ENCODE measurements at places on chromosomes 12 and 14.

DNA sequence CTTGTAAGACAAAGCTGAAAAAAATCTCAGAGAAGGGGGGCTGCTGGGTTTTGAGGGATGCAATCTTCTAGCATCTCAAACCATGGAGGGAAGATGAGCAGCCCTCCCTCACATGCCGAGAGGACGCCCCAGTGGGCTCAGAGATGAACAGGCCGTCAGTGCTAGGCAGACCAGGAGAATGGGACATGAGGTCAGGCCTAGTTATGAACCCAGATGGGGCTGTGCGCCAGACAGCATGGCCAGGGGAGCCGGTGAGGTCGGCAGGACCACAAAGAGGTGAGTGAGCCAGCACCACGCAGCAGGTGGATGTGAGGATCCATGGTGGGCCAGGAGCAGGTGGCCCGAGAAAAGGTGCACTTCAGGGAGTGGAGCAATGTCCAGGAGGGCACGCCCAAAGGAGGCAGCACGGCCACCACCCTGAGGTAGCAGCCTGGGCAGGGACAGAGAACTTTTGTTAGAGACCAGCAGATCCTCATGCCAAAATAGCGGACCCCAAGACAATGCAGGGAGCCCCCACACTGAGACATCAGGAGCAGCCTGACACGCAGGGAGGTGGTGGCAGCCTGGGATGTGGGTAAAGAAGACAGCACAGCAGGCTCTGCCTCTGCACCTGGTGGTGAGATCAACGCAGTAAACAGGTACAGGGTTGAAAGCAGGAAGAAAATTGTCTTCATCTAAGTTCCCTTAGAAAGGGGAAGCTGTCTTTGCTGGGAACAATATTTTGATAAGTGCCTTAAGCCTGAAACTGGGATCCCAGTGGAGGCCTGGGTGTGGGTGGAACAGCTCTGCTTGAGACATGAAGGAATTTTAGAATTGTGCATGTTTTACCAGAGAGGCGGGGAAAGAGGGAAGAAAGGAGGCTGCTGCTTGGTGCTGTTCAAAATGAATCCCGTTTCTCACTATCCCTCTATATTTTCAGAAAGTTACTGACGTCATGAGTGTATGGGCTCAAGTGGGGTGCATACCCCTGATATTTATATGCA, 17.8 kb upstream of the MCRS1 start:
- no peak for DNase-seq

- no peak for DNase-seq
These were observed 226.1 kb downstream of the KSR2 start for GRCh38 chr12:117742721-117743120.

GRCh38 chr12:90076851-90077319, 368.2 kb upstream of the ATP2B1 start:
- no peak for DNase-seq

DNA sequence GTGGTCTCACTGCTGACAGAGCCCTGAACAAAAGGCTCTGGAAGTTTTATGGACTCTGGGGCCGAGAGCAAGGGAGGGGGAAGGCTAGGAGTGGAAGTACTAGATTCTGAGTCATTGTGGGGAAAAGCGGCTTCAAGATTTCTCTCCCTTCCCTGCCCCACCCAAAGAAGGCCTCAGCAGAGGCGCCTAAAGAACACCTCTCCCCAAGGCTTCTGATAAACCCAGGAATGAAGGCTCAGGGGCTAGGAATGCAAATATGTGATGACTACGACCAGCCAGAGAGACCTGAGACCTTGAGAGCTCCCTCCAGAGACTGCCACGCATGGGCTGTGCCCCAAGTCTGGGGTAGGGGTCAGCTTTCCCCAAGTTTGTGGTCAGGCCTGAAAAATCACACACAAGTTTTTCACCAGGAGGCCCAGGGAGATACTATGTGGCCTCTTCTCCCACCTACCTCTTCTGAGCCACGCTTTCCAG, 130.7 kb upstream of the HIF1A start:
- no peak for DNase-seq

DNA sequence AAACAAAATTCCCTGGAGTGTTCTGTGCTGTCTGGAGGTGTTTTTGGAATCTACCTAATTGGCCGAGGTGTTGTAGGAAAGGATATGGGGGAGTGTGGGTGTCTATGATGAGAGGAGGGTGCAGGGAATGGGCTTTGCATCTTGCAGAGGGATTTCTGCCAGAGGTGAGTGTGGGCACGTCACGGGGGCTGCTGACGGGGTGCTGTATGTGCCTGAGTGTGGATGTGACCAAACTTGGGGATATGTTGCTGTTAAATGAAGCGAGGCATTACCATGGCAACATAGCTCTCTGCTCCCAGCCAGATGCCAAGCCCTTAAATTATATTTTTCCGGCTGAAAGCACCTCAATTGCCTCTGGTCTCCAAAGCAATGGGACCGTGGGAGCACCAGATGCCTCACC, 44.3 kb upstream of the SPTLC2 start:
- DNase-seq: no peak

GRCh38 chr14:86462193-86462753, 932.3 kb downstream of the FLRT2 start:
- no peak for DNase-seq

DNA sequence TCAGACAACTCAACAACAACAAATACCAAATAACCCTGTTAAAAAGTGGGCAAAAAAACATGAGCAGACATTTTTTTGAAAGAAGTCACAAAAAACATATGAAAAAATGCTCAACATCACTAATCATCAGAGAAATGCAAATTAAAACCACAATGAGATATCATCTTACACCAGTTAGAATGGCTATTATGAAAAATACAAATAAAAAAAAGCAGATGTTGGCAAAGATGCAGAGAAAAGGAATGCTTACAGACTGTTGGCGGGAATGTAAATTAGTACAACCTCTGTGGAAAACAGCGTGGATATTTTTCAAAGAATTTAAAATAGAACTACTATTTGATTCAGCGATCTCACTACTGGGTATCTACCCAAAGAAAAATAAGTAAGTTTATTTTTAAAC, 114.0 kb downstream of the SLC38A4 start:
- DNase-seq: no peak

DNA sequence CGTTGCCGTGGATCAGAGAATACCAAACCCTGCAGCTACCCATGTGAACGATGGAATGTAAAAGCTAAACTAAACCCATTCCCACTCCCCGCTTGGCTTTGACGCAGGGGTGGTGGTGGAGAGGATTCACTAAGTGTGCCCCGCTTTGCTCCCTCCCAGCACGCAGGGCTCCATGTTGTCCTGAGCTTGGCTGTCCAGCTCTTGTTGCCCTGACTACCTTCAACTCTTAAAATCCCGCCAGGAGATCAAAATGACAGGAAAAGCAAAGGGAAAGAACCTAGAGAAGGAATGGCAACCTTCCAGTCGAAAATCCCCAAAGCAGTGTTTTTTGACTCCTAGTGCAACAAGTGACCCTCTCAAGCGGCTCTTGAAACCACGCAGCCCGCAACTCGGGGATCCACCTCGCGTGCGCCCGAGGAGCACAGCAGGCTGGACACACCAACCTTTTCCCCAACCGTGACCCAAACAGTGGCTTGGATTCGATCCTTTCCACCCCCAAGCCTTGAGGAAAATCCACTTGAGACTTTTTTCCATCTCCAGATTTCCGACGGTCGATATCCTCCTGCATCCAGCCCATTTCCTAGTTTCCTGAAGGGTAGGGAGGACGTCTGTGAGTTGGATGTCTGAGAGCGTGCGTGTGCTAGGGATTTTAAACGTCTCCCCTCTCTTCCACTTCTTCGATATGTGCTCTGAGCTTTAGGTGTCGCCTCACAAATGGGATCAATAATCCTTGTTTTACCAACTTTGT, 1.4 kb downstream of the SYT10 start:
- DNase-seq: no peak

- no peak for DNase-seq
These were observed 409.9 kb upstream of the SOX5 start for GRCh38 chr12:24359418-24359817.

GRCh38 chr12:40714636-40715035, 22.4 kb downstream of the CNTN1 start:
- DNase-seq: no peak

- DNase-seq: no peak
These were observed 27.8 kb downstream of the RPGRIP1 start for GRCh38 chr14:21307637-21308036.

- DNase-seq: no peak
These were observed 9.9 kb downstream of the DPF3 start for GRCh38 chr14:72883961-72884360.

- DNase-seq: no peak
These were observed 6.0 kb downstream of the CDKN1B start for GRCh38 chr12:12723149-12723680.

DNA sequence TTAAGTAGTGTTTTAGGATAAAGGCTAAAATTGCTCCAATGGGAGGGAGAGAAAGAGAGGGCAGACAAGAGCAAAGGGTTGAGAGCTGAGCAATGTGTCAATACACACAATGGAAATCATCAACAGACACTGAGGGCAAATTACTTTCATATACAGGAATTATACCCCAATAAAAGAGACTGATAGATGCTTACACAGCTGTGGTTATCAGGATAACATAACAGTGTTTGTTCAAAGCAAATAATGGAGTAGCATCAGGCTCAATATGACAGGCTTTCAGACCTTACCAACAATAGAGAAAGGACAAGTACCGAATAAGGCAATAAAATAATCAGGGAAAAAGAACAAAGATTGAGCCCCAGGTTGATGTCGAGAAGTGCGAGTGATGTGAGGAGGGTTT, 53.4 kb upstream of the DIO2 start:
- DNase-seq: no peak

GRCh38 chr14:101634202-101634849, 73.0 kb downstream of the DIO3 start:
- DNase-seq: no peak

DNA sequence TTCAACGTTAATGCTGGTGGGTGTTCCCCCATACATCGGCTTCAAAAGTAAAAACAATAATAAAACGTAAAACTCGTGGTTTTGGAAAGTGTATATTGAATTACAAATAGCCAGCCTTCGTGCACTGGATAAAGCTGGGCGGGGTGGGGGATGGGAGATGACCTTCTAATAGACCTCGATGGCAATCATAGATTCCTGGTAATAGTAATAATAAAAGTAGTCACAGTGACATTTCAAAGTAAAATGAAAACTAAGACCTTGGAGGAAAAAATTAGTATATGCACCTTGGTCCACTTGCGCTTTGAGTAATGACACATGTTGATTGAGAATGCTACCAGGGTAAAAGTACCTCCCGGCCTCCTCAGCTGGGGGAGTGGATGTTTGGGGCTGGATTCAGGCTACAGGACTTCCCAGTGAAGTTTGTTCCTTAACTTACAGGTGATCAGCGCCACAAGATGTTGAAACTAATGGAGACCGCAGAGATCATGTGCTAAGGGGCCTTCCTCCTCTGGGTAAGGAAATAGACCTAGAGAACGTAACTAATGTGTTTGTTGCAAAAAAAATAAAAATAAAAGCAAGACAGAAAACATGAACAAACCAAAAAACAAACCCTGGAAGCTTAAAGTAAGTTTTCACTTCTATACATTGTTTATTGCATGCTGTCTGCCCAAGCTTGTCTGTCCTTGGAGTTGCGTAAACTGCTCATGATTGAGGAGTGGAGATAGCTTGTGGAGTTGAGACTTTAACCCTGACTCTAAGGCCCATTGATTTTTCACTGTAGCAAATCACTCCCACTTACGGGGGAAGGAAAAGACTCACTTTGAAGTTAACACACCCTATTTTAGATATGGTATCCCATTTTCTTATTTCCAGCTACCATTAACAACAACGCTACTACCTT, 907 bp upstream of the LRIG3 start:
- DNase-seq: no peak

DNA sequence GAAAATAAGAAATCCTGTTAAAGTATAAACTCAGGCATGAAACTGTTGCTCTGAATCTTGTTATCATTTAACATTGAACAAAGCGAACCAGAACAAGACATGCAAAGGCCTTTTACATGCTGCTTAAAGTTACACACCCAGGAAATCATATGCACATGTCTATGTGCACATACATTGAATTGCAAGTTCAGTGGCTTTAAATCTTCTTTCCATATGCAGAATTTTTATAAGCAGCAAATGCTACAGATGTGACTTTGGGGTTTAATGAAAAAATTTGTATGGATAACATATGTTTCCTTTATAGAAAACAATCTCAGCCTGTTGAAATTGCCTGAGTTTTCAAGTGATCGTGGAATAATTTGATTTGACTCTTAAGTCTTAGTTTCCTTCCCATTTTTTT, 193.9 kb downstream of the AEBP2 start:
- DNase-seq: no peak

DNA sequence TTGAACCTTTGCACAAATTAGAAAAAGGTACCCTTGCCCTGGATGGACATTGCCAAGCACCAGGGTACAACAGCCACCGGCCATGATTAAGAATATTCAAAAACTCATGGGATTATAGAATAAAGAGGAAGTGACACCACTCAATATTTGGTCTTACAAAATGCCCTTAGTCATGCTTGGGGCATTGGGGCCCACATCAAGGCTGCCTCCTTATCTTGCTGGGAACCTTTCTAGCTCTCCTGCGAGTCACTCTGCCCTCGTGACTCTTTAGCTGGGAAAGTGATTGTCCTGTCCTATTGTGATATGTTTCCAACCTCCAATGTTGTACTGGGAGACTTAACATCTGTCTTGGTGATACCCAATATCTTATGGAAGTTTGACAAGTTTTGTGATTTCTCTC, 57.8 kb downstream of the GTF2A1 start:
- DNase-seq: no peak

DNA sequence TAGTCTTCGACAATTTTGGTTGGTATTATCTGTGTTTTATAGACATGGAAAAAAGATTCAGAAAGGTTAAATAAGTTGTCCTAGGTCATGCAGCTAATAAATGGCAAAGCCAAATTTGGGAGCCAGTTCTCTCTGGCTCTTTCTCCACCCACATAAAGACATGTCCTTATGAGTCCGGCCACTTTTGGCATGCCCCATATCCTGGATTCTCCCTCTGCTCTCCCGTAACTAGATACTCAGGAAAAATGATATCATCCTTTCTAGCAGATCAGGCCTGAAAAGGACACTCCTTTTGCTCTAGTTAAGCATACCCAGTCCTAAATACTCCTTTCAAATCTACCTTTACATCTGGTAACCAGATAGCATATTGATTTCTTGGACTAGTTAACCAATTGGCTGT, 64.4 kb downstream of the TTLL5 start:
- DNase-seq: no peak

DNA sequence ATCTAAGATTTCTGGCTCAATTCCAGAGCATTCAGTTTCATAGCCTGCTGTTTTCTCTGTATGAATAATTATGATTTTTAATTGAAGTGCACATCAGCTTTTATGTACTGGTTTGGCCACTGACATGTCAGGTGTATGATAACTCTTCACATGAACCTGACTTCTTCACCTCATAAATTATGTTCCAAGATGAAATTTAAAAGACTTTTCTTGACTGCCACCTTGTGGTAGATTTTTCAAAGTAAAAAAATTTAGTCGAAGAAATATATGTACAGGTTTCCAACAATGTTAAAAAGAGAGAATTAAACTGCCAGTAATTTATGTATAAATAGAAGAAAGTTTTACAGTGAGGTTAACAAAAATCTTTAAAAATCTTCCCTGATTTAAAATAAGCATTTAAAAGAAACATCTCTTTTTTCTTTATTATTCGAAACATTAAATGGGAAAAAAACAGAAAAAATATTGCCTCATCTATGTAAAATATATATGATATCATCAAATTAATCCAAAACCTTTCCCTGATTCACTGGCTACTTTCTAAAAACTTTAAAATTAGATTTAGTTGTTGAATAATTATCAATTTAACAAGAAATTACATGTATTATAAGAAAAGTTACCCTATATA, 124.9 kb upstream of the ATXN7L3B start:
- DNase-seq: no peak

Data from activated naive CD4-positive, alpha-beta T cell (primary cell).